ENCODE measurements at places on chromosomes 6 and 20.

GRCh38 chr20:19767070-19767469 is 9.0 kb downstream of the RIN2 start:
- DNase-seq: no peak

DNA sequence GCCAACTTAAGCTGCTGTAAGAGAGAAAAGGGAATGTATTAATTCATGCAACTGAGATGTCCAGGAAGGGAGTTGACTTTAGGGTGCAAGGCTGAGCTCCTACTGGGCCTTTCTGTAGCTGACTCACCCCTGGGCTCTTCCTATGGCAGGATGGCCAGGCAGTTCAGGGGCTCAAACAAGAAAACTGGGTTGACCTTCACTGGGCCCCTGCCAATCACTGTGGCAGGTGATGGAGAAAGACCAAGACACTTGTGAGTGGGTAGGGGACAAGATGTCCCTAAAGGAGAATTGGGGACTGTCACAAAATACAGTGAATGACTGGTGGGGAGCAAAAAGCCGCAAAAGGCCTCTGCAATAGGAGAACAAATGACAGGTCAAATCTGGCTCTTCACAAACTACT is 21.5 kb upstream of the RALGAPA2 start:
- DNase-seq: no peak

DNA sequence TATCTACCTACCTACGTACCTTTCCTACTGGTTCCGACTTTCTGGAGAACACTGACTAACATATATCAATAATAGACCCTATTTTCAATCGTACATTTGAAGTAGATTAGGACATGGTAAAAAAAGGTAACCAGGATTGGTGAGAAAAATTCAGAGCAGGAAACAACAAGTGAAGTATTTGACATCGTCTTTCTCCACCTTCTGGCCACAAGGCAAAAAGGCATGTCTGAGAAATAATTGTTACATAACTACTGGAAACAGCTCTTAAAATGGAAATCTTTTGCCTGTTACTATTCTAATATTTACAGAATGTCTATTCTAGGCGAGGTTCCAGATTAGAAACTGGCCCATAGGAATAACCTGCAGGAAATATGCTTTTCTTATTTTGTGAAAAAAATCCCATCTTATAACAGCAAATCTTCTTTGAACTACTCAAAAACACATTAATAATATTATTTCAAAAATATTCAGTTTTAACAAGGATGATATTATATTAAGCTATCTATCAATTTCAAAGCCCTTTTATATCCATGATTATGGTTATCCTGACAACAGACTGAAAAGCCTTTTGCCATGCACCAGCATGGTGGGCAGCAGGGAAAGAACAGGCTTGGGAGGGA is 80.8 kb downstream of the RCAN2 start:
- DNase-seq: no peak

DNA sequence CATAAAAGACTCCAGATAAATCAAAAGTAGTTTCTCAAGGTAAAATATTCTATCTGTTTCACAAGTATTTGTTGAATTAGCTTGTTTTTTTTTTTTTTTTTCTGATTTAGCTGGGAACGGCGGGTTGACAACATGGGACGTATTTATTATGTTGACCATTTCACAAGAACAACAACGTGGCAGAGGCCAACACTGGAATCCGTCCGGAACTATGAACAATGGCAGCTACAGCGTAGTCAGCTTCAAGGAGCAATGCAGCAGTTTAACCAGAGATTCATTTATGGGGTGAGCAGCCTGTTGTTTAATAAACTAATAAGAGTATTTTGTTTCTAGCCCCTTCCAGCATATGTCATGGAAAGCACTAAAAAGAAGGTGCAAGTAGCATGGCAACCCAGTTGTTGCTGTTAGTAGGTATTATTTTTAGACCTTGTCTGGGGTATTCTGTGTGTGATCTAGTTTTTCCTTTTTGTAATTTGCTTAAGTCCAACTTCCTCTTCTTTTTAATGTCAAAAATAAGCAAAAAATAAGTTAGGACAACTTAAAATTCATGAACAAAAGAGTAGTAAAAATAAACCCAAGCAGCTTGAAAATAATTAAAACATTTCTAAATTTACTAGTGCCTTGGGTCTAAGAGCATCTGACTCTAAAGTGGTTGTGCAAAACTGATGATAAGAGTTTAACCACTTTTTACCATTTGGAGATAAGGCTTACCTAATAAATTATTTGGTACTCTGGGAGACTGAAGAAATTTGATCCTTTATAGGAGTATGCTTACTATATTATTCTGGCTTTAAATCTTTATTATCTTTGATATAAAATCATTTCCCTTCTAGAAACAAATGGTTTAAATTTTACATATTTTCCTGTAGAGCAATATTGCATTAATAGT is 70.8 kb upstream of the DYNLRB1 start:
- DNase-seq: no peak
